ENCODE measurements at places on chromosomes 3 and 15. TPM values are rescaled to one million over a fixed set of nuclear protein-coding genes. Genes with fewer than 3 reads are reported as not detected.

Gene MGLL
- 32.7 TPM for total RNA-seq

Gene ITPKA
- total RNA-seq: 0.39 TPM

Gene LRRC31
- total RNA-seq: not detected

DNA sequence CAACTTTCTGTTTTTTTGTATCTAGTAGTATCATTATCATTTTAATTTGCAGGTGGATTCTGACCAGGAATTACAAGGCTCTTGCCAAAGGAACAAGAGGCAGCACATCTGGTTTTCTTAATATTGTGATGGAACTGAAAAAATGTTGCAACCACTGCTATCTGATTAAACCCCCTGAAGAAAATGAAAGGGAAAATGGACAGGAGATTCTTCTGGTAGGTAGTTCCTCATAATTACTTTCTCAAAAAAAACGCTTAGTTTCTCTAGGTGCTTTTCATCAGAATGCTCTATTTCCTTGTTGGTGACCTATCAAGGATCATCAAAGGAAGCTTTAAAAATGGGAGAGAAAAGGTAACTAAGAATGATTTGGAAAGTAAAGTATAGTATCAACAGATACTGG is 71.6 kb downstream of the CHD2 start:
- DNase-seq: no peak

DNA sequence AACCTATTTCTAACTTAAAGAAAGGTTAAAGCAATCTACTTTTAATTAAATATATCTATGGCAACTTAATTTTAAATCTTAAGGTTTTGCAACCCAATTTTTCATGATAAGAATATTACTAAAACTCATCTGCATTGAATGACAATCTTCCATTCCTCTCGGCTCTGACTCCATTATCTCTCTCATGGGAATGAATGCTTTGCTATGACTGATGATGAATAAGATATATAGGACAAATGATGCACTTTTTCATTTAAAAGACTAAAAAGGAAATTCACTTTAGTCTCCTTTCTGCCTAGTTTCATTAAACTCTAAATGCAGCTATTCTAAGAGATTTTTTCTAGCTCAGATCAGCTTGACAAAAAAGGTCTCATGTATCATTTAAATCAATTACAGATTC is 68.7 kb downstream of the GBE1 start:
- DNase-seq: no peak

Gene UBA7
- 16.3 TPM for total RNA-seq

Data from skin of body (tissue), 3 donors.